Hypothalamus (tissue), 51 donors: ENCODE measurements at places on chromosomes 5 and 9.
A peak's percentile ranks its signal among the peaks of the same experiment; 100 is the strongest.

GRCh38 chr5:42858031-42858643, 46.4 kb upstream of the SELENOP start:
- DNase-seq = peak; percentile 42

GRCh38 chr5:150658121-150658520, 2.9 kb upstream of the MYOZ3 start:
- no peak for DNase-seq

DNA sequence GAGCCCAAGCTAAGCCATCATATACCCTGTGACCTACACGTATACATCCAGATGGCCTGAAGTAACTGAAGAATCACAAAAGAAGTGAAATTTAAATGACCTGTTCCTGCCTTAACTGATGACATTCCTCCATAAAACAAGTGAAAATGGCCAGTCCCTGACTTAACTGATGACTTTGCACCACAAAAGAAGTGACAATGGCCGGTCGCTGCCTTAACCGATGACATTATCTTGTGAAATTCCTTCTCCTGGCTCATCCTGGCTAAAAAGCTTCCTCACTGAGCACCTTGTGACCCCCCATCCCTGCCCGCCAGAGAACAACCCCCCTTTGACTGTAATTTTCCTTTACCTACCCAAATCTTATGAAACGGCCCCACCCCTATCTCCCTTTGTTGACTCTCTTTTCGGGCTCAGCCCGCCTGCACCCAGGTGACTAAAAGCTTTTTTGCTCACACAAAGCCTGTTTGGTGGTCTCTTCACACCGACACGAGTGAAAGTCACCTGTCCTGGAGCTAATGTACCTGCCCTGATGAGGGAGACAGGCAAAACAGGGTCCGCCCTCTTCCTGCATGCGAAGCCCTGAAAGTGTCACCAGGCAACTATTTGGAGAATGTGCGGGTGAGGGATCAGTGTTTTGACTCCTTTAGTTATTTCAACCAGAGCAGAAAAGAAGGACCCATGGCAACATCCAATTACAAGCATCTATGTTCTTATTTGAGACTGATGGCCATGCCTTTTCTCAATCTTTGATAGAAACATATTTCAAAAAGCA, 266.1 kb downstream of the SMARCA2 start:
- DNase-seq = no peak

DNA sequence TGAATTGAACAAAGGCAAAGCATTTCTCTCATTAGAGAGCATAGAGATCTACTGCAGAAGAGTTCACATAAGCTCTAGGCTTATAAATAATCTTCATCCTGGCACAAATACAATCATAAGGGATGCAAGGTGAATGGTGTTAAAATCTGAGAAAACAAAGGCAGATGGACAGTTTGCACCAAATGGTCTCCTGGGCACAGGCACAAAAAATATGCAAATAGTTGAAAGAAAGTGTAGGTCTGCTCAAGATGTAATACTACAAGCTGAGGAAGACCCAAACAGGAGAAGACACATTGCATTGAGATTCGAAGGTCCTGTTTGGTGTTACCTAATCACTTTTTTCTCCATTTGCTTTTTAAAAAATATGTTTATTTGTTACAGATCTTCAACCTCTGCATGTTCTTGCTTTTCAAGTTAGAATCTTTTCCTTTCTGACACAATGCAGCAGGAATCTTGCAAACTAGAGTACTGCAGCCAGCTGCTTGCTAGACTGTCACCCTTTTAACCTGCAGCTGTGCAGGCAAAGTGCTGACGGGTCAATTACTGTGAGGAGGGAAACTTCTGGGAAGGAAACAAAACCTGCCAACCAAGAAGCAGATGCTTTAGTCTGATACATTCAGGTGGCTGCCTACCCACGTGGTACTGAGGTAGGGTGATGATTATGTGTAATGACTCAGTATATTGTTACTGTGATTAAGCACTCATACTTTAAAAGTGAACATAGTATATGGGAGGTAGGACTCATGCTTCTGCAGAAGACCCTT, 1048.6 kb upstream of the SEMA6A start:
- no peak for DNase-seq

- no peak for DNase-seq
These were observed 795 bp upstream of the ASS1 start for GRCh38 chr9:130443840-130444492.

DNA sequence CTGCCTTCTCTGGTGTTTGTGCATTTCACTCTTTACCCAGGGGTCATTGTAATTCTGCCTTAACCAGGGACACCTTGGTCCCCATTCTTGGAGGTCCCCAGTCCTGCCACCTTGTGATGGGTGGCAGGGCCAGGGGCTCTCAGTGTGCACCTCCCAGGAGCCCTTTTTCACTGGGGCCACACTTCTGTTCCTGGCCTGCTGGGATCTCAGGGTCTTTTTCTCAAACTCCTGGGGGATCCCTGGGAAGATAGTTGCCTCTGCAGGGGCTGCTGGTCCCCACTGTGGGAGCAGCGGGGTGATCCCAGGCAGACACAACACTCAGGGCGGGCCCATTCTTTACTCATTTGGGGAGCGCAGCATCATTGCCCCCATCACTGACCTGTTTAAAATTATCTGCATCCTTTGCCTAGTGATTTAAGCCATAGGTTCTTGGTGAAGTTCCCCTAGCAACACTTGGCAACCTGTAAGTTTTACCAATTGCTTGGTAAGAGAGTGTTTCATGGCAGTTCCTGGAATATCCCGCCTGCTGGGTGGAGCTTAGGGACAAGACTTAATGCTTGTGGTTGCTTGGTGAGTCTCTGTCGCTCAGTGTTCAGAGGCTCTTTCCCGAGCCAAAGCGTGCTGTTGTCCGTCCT, 15.7 kb downstream of the PHF2 start:
- no peak for DNase-seq

GRCh38 chr5:54263447-54263846, 46.9 kb downstream of the ARL15 start:
- DNase-seq = no peak

GRCh38 chr5:22614486-22615094, 238.6 kb downstream of the CDH12 start:
- DNase-seq = no peak

DNA sequence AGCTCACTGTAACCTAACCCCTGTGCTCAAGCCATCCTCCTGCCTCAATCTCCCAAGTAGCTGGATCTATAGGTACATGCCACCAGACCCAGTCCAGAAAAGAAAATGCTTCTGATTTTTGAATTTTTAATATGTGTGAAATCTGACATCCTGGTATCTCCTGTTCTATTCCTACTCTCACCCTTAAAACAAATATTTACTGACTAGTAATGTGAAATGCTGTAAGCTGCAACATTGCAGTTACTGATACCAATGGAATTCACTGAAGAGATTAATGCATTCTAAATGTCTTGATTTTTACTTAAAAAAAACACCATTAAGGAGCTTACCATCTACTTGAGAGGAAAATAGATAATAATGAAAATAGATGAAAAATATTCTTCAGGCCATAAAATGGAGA, 162.7 kb upstream of the TSLP start:
- DNase-seq = no peak

- no peak for DNase-seq
These were observed 17.9 kb downstream of the COL15A1 start for GRCh38 chr9:98961513-98962180.

DNA sequence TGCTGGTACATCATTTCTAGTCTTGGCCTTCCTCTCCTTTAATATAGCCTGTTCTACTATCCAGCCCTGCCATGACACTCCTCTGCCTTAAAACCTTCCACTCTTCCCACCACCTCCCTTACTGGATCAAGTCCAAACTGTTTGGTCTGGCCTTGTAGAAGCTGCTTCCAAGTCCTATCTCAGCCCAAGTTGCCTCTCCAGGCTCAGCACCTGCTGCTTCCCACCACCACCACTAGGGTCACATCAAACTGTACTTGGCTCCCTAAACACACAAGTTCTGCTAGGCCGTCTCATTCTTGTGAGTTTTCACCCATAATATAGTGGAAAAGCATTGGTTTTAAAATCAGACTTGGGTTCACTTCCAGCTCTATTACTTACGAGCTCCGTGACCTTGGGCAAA, 1.4 kb downstream of the NDUFA8 start:
- DNase-seq = no peak

DNA sequence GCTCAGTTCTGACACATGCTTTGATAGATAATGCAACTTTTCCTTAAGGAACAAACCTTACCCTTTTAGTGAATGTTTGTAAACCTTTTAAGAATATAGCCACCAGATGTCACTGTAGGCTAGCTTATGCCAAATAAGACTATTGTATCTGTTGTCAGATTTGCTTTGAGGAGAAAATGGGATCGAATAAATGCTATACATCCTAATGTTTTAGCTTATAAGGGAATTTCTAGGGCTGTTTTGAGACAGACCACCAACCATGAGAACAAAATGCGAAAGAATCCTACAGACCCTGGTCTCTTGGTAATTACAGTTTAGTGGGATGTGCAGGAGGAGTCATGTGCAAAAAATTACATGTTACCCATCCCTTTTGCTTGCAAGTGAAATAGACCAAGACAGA, 127.6 kb upstream of the NMUR2 start:
- DNase-seq = no peak

DNA sequence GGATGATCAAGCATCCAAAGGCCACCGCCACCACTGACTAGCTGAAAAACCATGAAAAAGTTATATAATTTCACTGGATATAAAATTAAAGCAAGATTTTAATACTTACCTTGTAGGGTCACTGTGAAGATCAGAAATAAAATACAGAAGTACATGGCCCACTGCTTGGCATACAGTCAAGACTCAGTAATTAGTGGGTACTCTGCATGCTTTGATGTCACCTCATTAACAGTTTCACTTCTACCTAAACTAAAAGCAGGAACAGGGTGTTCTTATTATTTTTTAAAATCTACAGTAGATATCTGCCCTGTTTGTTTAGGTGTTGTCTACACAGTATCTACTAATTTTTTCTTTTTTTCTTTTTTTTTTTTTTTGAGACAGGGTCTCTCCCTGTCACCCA, 66.4 kb downstream of the NFIB start:
- DNase-seq = no peak

DNA sequence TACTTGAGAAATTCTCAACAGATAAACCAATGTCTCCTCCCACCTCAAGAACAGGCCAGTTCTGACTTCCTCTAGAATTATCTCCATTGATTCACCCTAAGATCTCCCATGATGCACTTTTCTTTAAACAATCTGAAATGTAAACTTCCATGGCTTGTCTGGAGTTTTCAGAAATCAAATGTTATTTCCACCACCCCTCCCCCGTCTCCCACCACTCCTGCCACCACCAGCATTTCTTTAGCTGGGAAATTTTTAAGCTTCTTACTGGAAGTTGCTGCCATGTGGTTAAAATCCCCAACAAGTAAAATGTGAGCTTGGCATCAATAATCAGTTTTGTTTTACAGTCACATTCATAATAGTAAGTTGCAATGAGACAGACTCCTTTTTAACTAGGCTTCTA, 32.8 kb upstream of the BASP1 start:
- DNase-seq = no peak
